ENCODE measurements at places on chromosomes 5 and 9.

DNA sequence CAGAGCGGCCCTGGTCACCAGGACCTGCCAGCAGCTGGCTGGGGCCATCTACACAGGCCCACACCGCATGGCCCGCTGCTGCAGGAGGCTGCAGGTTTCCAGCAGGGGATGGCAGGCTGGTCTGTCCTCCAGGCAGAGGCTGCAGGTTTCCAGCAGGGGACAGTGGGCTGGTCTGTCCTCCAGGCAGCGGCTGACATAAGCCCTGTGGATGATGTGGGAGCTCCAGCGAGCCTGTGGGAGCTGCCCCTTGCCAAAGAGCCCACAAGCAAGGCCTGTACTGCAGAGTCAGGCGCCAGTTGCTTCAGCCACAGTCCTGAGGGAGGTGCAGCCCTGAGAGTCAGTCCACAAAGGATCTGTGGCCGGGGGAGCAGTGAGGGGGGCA is 18.5 kb downstream of the TPPP start:
- DNase-seq: no peak

DNA sequence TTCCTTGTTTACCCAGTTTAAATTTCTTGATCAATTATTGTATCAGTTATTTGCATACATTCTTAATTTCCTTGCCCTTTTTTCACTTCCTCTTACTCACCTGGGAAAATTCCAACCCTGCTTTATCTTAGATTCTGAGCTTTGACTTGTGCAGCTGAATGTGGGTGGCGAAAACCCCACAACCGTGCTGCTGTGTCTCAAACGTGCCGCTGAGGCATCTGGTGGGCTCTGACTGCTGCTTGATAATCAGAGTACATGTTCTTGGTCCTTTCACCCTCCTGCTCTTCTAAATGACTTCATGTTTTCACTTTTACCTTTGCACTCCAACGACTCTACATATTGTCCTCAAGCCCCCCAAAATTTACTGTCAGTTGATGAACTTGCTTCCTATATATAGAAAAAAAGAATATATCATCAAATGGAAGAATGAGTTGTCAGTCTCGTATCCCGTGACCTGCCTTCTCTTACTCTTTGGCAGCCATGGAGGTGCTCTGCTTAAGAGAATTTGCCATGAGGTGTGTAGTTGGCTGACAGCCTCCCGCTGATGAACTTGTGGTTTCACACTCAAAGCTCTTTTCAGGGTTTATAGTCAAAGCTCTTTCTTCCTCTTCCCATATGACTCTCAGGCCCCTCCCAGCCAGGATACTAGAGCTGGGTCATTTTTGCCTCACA is 14.0 kb upstream of the JAK2 start:
- no peak for DNase-seq

GRCh38 chr9:107778661-107779060 is 289.1 kb upstream of the KLF4 start:
- no peak for DNase-seq

DNA sequence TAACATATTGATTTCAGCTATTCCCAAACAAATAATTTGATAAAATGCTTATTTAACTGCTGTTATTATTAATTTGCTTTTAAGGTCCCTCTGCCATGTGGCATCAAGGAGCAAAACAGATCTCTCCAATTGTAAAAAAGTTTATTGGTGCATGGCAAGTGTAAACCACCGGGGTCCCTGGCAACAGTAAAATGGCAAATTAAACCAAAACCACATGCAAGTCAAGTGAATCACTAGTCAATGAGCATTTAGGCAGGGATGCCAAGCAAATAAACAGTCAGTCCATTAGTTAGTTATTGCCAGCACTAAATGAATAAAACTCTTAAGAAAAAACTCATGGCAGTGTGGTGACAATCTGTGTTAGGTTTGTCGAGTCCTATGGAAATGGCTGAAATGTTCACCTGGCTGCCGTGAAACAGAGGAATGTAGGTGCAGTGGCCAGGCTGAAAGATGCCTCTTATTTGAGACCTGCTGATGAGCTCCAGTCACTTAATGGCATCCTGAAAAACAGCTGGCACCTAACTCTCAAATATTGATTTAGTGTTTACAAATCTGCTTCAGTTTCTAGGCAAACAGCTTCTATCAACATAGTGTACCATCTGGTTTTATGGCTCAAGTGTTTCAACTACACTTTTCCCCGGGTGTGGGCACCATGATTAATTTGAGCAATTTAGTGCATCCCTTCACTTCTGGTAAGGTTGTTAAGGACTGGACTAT is 296.5 kb upstream of the ITGA1 start:
- DNase-seq: no peak

DNA sequence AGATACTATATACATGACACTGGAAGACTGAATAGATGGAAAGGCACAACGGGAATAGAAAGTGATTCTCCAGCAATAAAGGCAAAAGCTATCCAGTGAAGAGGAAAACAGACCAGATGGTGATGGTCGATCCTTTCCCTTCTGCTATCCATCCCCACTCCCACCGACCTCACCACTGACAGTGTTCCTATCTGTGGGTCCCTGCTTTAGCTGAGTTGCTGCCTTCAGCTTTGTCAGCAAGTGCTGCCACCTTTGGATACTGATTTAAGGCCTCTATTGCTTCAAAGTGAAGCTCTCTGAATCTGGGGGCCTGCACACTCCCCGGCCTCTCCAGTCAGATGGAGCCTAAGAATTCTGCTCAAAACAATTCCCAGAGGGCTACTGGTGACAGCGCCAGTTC is 32.3 kb downstream of the EPB41L4A start:
- DNase-seq: no peak

- DNase-seq: no peak
Measured at GRCh38 chr5:107364443-107365319, 306.1 kb downstream of the EFNA5 start.

GRCh38 chr9:129419382-129419899 is 201.5 kb downstream of the C9orf50 start:
- no peak for DNase-seq

DNA sequence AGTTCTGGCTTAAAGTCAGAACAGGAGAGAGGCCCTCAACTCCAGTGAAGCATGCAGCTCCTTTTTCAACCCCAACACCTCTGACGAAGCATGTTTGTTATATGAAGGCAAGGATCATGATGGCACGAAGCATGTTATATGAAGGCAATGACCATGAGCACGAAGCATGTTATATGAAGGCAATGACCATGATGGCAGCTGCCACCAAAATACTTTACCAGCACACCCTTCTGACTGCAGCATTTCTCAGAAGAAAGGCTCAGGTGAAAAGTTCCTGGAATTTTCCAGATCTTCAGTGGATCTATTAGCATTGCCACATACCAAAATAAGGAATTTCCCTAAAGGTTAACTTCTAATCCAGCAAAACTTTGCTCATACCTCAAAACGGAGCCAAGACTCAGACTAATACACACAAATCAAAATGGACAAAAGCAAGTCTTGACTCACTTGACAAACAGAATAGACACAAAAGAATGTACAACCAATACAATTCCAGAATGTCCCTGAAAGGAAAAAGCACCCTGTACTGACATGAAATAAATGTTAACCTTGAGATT is 217.4 kb downstream of the FANCC start:
- no peak for DNase-seq

DNA sequence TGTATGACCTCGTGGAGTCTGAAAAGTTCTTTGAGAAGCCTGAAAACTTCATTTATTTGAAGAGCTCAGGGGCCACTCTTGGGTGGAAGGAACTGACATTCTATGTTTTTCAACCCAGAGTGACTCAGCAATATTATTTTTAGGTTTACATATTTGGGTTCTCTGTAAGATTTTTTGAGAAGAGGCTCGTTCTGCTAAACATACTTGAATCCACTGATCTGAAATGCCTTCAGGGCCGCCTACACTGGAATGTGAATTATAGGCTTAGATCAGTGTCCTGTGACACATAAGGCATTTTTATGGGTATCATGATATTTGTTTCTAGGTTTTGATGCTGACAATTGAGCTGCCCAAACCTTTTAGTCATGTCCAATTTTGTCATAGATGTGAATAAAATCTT is 86.2 kb downstream of the PSAT1 start:
- no peak for DNase-seq
